ENCODE measurements at places on chromosomes 12 and 14. TPM values are rescaled to one million over a fixed set of nuclear protein-coding genes. Genes with fewer than 3 reads are reported as not detected.

- H3K36me3 ChIP-seq: peaks cover 66% of the 10 kb centered on the region
- H3K27me3 ChIP-seq: no peaks in the 10 kb centered on the region
- no peak overlapping the region for H3K4me3 ChIP-seq
- H3K4me1 ChIP-seq: peaks cover 9% of the 10 kb centered on the region
- H3K27ac ChIP-seq: no peak overlapping the region
- no peak for DNase-seq
Measured at GRCh38 chr14:104700225-104700651, 10.8 kb downstream of the INF2 start.

DNA sequence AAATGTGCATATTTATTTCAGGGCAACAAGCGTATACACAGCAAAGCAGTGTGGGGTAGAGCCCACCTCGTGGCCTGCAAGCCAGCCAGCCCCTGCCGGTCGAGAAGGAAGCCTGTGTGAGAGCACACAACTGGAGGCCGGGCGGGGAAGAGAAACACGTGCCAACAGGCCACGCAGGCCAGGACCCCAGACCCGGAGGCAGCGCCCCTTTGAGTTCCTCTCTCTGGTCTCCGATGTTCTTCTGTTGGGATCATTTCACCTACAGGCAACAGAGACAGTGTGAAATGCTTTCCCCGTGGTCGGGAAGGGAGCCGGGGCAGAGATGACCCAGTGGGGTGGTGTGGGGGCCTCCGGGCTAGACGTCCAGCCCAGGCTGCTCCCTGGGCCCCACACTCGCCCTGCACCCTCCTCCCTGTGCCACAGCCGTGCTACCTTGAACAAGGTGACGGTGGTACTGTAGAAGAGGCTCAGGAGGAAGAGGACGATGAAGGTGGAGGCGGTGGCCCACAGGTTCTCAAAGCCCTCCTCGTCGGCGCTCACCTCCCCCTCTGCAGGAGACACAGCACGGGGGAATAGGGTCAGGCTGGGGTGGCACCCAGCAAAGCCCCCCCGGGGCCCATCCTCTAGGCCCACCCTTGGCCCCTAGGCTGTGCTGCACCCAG is 325.5 kb downstream of the TMEM121 start:
- peaks cover 4% of the 10 kb centered on the region for H3K36me3 ChIP-seq
- no peak overlapping the region for H3K27ac ChIP-seq
- H3K27me3 ChIP-seq: peaks cover 65% of the 10 kb centered on the region
- H3K4me1 ChIP-seq: no peaks in the 10 kb centered on the region

DNA sequence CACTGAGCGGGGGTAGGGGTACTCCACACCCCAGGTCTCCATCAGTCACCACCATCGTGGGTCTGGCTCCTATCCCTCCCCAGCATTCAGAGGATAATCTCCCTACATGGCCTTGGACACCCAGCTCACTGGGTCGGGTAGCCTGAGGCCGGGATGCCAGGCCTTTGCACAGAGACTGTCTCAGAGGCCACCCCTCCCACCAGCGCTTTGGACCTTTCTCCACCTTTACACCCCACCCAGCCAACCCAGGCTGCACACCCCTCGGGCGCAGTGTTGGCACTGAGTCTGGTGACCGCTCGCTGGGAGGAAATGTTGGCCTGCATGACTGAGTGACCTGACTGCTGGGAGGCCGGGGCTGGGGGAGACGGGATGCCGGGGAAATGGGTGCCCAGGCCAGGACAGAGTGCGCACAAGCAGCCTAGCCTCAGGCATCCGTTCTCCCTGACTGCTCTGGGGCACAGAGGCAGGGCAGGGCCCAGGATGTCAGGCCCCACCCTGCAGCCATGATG is 10.6 kb upstream of the LBHD2 start:
- no peaks in the 10 kb centered on the region for H3K27me3 ChIP-seq
- peak; percentile 85 for DNase-seq
- peaks cover 66% of the 10 kb centered on the region for H3K36me3 ChIP-seq
- peak overlapping the region; percentile 96 for H3K27ac ChIP-seq
- H3K4me3 ChIP-seq: peak overlapping the region; percentile 76
- peaks cover 20% of the 10 kb centered on the region for H3K4me1 ChIP-seq

PPP1R1A gene
- total RNA-seq: not detected

DENR gene
- 83.2 TPM for total RNA-seq

Measured in Calu3 (cell line).